ENCODE measurements at places on chromosomes 11 and 22.

- DNase-seq: no peak
These were observed 110.3 kb upstream of the TMEM45B start for GRCh38 chr11:129705341-129705740.

GRCh38 chr22:17161991-17162390 lies 2.9 kb upstream of the HDHD5 start:
- DNase-seq: no peak

DNA sequence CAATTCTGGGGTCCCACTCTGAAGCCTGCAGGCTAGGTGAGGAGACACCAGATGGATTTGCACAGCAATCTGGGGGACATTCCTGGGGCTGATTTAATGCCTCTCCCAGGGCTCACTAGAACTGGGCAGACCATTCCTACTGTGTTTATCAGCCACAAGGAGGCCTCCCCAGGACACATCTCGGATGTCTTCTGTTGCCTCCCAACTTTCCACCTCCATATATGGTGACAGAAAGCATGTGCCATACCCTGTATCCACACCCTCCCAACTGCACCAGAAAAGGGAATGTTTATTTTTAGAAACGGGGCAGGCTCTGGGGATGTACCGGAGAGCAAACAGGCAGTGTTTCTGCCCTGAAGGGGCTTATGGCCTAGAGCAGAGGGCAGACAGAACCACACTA lies 181.8 kb downstream of the CSNK2A3 start:
- DNase-seq: no peak

DNA sequence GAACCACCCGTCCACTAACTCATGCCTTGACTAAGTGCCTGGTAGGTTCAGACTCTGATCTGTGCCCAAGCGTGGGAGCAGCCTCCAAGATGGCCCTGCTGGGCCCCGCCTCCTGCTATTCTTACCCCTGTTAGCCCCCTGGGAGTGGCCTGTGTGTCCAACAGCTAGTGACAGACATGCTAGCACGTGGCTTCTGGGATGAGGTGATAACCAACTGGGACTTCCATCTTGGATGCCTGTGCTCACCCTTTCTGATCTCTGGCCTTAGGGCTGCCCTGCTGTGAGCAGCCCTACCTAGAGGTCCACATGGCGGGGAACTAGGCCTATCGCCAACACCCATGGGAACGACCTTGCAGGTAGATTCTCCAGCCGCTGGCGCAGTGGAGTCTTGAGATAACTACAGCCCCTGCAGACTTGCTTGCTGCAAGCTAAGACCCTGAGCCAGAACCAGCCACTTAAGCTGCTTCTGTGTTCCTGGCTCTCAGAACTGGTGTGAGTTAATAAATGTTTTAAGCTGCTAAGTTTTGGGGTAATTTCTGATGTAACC lies 2.7 kb downstream of the MRPL21 start:
- no peak for DNase-seq

DNA sequence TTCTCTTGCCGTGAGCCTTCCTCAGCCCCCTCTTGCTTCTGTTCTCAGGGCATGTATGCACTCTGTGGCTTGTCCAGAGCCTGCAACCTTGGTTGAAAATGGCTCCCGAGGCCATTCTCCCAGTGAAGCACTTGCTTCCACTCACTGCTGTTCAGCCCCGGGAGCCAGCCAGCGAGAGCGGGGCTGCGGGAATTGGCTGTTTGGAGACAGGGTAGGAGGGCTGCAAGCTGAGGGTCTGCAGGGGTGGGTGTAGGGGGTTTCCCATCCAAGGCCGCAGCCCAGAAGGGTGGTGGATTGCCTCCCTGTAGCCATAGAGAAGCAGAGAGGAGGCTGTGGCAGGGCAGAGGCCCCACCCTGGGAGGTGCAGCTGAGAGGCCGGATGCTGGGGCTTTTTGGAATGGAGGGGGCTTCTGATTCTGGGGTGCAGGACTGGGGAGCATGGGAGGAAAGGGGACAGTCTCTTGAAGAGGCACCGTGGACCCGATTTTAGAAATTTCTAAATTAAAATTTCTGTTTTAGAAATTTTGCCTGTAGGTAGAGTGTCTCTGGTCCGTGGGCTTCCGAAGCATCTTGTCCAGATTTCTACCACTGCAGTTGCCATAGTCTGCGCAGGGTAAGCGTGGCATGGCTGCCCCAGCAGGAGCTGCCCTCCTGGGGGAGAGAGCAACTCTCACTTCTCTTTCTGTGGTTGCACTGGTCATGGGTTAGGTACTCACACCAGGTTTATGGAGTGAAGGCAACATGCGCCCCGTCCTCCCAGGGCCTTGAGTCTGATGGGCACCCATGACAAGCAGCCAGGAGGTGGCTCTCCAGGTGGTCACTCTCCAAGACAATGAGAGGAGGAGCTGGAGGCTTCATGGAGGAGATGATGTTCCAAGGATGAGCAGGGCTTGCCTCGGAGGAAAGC lies 100.2 kb downstream of the TBC1D22A start:
- no peak for DNase-seq

DNA sequence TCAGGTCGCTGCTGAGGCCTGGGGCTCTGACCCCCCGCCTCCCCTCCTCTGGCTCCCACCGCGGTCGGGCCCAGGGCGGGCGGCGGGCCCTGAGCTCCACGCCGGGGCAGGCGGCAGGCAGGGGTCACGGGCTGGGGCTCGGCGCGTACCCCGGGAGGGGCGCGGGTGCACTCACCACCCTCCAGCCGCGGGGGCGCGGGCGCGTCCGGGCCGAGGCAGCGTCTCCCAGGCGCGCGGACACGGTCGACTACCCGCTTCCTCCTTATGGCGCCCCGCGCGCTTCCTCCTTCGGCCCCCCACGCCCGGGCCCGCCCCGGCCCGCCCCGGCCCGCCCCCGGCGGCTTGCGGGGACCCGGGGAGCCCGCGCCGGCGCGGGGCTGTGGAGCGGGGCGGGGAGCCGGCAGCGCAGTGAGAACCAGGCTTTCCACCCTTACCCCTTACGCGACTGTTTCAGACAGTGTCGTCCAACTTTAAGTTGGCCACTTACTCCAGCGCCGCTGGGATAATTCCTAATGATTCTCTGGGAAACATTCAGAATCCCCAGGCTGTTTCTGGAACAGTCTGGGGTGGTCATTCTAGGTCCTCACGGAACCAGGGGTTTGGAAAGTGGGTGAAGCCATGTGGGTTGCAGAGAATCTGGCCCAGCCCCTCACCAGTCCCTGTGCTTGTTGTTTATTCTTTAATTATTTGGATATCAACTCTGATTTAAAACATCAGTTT lies at the start of gene BID:
BID (minus strand) TSS at position 264 of the 720 bp plus-strand sequence. CDS start 24,353 bp downstream, outside the sequence.
- no peak for DNase-seq

DNA sequence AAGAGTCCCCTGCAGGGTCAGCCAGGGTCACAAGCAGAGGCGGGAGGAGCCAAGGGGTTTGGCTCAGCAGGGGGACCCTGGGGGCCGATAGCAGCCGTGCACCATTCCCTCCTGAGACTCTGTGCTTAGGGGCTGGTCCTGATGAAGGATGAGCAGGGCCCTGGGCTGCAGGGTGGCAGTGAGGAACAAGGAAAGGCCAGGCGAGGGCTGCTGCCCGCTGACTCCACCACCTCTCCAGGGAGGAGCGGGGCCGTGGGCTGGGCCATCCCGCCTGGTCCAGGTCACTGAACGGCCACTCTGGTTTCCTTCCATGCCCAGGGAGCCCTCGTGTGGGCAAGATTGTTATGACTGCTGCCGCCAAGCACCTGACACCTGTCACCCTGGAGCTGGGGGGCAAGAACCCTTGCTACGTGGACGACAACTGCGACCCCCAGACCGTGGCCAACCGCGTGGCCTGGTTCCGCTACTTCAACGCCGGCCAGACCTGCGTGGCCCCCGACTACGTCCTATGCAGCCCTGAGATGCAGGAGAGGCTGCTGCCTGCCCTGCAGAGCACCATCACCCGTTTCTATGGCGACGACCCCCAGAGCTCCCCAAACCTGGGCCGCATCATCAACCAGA lies 9.2 kb upstream of the NDUFS8 start:
- no peak for DNase-seq

- DNase-seq: no peak
These were observed 60.8 kb upstream of the CTSC start for GRCh38 chr11:88398372-88398771.

GRCh38 chr11:65642014-65642671 lies 4.2 kb downstream of the SIPA1 start:
- no peak for DNase-seq

DNA sequence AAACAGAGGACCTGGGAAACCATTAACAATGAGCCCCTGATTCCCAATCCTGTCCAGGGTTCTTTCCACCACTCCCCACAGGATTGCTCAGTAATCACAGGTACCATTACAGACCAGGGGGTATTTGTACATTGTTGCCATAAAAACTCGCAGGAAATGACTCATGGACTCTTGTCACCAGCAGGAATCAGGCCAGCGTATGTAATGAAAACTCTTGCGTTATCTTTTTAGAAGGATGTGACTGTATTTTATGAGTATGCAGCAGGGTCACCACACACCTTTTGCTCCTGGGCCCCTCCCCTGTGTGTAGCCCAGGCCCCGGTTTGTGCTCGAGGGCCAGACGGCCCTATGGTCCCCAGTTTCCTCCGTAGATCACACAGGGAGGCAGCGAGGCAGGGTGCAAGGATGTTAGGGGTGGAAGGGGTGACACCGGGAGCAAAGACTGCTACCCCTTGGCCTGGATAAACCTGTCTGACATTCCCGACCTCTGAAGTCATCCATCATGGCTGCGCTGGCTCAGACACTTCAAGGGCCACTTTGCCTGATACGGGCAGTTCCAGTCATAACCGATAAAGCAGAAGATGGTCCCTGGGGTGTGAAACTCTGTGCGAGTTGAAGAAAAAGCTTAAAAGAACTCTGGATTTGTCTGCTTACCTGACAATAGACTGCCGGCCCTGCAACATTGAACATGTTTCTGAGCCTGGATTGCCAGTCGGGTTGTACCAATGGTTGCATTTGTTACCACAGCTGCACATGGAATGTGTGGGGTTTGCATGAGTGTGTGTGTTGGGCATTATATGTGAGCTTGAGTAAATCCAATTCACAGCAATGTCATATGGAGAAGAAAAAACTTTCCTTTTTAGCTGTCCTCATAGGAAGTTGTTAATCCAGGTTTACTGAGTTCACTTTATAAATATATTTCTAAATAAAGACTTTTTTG lies 56.9 kb downstream of the MICAL2 start:
- DNase-seq: peak; percentile 78

GRCh38 chr22:24486501-24486921 lies 8.6 kb upstream of the UPB1 start:
- no peak for DNase-seq

GRCh38 chr22:28141614-28142013 lies 222.6 kb upstream of the PITPNB start:
- DNase-seq: no peak

GRCh38 chr11:117519590-117519989 lies 191.9 kb downstream of the CEP164 start:
- DNase-seq: no peak

DNA sequence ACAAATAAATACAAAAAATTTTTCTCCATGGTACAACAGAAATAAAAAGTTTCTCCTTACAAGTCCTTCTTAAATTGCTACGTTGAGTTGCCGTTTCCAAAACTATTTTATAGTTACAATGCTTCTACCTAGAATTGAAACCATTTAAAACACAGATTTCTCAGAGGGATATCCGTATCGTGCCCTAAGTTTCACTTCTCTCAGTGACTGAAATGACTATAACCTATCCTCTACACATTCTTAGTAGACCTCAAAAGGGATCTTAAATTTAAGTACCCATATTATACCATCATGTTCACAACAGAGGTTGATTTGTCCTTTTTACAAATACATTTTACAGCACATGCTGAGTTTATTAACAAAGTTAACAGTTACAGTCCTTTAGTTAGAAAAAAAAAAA lies 44.1 kb downstream of the USP28 start:
- no peak for DNase-seq
